ENCODE measurements at places on chromosomes 1 and 21.

DNA sequence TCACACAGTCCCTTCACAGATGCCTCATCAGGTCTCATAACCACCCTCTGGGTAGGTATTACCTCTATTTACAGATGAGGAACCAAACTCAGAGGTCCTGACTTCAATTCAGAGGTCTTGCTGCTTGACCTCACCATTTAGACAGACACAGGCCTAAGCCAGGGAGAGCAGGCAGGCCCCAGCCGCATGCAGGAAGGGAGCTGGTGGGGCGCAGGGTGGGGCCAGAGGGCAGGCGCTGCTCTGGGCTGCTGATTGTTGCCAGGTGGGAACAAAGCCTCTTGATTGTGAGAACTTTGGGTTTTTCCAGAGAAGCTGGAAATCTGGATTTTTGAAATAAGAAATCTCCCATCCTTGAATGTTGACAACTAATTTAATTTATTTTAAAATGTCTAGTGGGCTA is 19.9 kb upstream of the PRELP start:
- no peak for DNase-seq

- DNase-seq: no peak
Observed at GRCh38 chr1:79430437-79430836, 423.9 kb upstream of the ADGRL4 start.

DNA sequence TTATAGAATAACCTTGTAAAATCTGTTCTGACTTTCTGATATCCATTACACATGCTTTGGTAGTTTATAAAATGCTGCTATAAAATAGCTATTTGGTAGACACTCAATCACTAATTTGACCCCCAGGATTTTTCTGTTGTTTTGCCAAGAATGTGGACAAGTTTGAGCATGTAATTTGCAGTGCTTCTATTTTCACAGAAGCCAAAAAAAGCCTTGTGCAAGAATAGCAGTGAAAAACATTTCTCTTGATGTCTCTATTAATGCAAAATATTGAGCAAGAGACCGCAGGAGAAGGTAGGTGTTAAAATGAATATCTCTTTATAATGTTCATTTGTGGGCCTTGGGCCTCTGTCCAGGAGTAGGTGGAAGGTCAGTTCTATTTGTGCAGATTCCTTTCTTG is 22.5 kb downstream of the MAP3K7CL start:
- no peak for DNase-seq

GRCh38 chr21:31334648-31335121 is 9.4 kb downstream of the TIAM1 start:
- DNase-seq: no peak

- no peak for DNase-seq
Observed at GRCh38 chr21:44778499-44778911, 23.1 kb downstream of the UBE2G2 start.

GRCh38 chr1:228152097-228152917 is 2.6 kb downstream of the GJC2 start:
- DNase-seq: no peak

DNA sequence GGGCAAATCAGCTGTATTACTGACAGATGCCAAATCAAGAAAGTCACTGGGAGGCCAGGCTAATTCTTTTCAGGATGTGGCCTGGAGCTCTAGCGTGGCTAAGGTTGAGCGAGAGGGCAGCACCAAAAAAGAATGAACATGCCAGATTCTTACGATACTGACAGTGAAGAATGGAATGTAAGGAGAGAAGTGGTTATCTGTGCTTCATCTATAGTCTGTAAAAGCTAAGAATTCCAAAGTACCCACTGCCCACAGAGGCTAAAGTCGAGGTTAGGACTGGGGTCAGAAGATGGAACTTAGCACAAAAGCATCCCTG is 32.7 kb downstream of the TFAP2E start:
- DNase-seq: no peak

DNA sequence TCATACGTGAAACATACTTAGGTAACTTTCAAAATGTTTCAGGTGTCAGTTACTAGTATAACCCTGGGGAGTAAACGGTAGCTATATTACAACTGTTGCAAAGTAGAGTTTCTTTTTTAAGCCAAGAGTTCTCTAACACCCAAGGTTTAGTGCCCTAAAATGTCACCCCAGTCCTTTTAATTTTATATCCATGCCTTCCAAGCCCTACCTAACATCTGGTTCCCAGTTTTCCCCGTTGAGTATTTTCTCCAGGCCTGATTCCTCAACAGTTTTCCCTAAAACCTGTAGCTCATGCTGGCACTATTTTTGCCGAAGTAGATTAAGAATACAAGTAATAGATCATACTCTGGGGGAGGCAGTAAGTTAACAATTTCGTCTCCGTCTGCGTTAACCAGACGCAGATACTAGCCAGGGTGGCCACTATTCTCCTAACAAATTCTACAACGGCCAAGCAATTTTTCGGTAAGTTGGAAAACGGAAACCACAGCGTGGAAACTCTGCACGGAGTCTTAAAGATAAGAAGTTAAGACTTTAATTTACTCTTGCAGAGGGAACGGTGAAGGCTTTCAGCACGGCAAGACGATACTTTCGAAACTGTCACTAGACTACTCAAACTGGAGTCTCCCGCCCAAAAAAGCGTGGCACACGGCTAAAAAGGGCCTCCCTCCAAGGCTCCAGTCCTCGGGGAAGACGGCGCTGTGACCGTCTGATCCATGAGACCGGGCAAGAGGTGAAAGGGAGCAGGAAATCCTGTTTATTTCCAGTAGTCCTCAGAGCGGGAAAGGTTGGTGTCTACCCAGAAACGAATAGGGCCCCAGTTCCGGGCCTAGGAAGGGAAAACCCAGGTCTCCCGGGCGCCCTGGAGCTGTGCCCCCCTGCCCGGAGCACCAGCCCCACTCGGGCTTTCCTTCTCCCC is 945 bp downstream of the SRSF4 start:
- DNase-seq: no peak

DNA sequence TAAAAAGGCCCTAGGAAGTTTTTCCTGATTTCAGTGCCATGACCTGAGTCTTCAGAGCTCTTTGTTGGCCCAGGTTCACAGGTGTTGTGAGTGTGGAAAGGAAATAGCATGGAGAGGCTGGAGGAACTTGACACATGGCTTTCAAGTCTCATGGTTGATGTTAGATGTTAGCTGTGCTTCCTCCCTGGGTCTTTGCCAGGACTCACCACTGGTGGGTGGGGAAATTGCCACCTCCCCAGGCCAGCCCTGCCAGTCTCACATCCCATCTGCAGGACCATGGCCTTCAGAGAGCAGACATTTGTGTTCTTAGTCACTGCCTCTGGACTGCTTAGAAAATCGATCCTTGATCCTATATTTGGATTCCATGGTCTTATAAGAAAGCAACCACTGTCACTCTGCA is 383.2 kb downstream of the DISC1 start:
- DNase-seq: no peak

GRCh38 chr1:34278211-34278610 is 101.5 kb downstream of the C1orf94 start:
- no peak for DNase-seq

DNA sequence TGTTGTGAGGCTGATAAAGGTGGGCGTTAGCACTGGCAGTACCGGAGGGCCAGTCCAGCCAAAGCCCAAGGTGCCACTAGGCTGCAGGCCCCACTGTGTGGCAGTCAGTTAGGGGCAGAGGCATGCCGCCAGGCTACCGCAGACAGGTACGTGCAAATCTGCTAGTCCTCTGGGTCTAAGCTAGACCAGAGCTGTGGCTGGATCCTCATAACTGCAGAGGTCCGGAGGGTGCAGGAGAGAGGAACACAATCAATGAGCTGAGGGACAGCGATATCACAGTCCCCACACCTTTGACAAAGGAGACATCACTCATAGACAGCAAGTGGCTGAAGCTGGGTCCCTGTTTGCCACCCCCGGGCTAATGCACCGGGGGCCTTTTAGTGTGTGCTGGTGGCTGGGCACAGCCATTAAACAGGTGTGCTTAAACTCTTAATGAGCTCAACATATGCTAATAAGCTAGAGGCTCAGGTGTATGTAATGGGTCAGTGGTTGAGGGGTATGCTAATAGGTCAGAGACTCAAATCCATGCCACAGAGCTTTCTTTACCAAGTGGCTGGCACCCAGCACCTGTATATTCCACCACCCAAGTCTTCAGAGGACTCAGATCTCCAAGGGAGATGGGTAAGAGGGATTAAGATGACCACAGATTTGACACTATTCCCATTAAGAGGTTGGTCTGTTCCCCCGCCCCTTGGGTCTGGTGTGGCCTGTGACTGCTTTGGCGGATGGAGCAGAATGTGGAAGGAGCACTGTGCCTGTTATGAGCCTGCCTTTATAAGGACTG is 82.0 kb downstream of the GLIS1 start:
- DNase-seq: no peak

GRCh38 chr1:117564227-117565075 is 41.4 kb upstream of the TENT5C start:
- no peak for DNase-seq

Data from effector CD8-positive, alpha-beta T cell (primary cell).